ACHN (cell line): ENCODE measurements at places on chromosomes 12 and 14.
A peak's percentile ranks its signal among the peaks of the same experiment; 100 is the strongest.

- no peak for DNase-seq
Observed at GRCh38 chr12:90229407-90230170, 521.0 kb upstream of the ATP2B1 start.

DNA sequence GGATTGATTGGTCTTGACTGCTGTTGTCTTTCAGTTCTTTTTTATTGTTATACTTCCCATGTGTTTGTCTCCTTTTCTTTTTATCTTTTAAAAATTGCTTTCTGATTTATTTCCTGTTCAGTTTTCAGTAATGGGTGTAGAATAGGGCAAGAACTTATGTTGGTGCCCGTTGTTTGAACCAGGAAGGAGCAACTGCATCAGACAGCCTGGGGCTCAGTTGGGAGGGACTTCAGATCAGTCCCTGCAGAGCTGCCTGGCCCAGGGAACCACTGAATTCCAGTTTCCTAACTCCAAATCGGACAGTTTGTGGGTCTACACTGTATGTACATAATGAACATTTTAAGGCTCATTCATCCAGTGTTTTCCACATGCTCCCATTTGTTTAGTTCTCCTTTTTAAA is 64.9 kb downstream of the FBXO34 start:
- no peak for DNase-seq

GRCh38 chr14:20440465-20440864 is 4.5 kb upstream of the KLHL33 start:
- no peak for DNase-seq

DNA sequence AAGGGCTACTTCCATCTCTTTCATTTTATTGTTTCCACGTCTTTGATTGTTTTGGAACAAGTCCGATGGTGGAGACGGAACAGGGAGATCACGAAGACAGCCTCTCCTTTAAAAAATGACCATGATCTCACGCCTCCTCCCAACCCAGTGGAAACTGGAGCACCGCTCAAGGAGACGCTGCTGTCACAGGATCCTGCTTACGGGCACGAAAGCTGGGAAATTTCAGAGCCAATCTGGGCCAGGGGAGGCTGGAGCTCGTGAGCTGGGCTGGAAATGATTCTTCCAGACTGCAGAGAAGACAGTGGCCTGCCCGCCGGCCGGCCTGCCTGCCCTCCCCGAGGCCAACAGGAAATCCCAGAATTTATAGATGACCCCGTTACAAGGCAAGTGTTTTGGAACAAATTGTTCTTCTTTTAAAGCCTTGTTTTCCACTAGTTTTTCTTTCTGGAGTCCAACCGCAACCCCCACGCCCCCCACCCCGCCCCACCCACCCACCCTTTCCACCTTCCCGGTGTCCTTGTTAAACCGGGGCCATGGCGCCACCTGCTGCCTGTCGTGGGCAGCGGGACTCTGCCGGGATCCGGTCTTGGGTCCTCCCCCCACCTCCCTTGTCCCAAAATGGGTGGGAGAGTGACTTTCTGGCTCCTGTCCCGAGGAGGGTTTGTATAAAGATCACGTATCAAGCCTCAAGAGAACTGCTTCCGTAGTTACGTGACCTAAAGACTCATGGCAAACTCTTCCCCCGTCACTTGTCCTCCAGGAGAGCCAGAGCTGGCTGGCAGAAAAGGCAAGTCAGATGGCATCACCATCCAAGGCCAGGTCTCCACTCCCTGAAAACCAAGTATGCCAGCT is 40.3 kb downstream of the MAP1LC3B2 start:
- DNase-seq, result peak; percentile 81

DNA sequence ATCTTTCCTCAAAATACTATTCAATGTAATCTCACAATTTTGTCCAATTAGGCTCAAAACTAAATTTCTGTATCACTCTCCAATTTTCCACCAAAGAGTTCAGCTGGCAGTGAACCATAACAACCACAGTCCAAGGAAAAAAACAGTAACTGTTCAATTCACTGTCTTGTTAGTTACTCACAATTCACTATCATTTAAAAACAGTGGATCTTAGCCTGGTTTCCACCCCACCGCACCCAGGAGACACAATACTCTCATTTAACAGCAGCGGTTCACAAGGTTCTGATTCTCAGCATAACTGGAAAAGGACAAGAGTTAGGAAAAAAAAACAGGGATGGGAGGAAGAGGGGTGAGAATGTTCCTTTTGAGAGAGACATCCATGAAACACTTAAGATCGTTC is 40.5 kb downstream of the MED13L start:
- DNase-seq, result no peak

DNA sequence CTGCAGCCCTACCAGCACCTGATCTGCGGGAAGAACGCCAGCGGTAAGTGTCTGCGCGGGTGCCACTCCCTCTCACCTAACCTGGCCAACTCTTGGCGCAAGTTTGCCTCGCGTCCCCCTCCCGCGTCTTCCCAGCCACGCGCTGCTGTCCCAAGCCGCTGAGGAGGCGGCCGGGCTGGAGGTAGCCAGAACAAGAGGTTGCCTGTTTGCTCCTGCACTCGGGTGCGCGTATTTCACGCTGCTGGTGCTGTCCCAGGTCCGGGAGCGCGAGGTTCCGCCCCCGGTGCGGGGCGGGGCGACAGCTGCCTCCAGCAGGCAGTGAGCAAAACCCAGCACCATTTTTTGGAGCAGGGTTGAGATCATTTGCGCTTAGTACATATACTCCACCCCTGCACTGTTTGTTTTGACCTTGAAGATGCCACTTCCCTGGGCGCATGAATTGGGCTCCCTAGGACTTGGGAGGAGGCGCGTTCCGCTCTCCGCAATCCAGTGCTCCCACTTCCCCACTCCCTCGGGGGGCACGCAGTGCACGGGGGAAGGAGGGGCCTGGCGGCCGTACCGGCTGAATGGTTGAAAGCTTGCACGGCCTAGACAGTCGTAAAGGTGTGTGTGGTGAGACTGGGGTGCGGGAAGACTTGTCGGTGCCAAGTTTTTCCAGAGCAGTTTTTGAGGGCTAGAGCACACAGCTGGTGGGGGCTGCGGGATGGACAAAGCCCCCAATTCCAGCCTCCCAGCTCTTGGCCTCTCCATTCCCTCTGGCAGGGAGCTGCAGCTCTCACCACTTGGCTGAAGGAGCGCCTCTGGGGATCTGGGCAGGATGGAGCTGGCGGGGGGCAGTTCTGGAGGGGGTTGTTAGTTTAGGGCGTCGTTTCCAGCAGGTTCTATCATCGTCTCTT is 226.9 kb upstream of the CRY1 start:
- DNase-seq, result peak; percentile 47

DNA sequence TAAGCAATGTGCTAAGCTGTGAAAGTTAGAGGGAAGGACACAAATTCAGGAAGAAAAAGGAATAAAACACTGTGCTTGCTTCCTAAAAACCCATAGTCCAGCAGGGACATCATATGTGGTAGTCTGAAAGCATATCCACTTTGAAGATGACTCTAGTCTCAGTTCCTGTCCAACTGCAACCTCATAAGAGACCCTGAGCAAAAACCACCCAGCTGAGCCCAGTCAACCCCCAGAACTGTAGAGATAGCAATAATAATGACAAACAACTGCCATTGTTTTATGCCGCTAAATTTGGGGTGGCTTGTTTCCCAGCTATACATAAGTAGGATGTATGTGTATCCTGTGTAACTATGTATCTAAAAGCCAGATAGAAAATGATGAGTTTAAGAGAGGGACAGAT is 3.9 kb upstream of the SERPINA4 start:
- no peak for DNase-seq

GRCh38 chr14:54570631-54571415 is 3.9 kb downstream of the SAMD4A start:
- DNase-seq, result peak; percentile 63

DNA sequence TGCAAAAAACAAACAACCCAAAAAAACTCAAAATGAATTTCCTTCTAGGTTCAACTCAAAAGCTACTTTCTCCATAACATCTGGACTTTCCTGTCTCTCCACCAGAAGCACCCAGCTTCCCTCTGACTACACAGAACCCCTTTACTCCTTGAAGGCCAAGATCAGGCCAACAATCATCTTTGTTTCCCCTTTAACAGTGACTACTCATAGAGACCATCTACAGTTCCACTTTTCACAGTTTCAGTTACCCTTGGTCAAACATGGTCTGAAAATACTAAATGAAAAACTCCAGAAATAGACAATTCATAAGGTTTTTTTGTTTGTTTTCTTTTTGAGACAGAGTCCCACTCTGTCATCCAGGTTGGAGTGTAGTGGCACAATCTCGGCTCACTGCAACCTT is 11.8 kb downstream of the GCH1 start:
- DNase-seq, result no peak

DNA sequence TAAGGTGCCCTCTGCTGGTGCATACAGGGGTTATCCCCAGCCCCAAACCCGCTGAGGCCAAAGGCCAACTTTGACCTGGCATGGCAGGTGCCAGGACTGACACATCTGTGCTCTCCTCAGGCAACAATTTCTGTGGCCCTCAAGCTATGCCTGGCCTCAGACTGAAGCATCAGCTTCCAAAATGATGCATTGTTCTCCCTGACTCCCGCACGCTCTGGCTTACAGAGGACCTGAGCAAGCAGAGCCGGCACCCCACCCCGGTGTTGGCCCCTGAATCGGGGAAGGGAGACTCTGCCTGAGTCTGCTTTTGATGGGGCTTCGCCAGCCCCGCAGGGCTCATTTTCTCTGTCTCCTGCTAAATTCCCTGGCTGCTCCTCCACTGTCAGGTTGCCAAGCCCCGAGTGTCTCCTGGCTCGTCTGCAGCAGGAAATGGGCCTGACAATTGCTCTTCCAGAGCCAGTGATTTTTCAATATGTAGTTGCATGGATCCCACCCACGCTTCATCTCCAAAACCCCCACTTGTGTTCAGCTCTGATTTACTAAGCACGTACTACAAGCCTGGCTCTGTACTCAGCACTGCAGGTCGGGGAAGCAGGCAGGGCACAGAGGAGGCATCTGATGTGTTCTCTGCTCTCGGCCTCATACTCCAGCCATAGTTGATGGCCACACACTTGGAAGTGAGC is 126.1 kb downstream of the SLC38A6 start:
- DNase-seq, result no peak

DNA sequence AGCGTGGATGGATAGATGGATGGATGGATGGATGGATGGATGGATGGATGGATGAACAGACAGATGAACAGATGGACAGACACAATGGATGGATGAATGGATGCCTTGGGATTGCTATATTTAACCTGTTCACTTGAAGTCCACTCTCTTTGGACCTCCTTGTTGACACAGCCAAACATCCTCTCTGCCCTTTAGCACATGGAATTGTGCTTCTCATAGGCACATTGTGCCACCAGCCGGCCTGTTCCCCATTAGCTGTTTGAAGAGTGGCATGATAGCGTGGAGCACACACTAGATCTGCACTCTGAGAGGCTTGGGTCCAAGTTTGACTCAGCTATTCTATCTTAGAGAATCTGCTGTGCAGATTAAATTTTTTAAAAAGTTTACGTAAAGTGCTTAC is 56.9 kb upstream of the GSC start:
- DNase-seq, result no peak

DNA sequence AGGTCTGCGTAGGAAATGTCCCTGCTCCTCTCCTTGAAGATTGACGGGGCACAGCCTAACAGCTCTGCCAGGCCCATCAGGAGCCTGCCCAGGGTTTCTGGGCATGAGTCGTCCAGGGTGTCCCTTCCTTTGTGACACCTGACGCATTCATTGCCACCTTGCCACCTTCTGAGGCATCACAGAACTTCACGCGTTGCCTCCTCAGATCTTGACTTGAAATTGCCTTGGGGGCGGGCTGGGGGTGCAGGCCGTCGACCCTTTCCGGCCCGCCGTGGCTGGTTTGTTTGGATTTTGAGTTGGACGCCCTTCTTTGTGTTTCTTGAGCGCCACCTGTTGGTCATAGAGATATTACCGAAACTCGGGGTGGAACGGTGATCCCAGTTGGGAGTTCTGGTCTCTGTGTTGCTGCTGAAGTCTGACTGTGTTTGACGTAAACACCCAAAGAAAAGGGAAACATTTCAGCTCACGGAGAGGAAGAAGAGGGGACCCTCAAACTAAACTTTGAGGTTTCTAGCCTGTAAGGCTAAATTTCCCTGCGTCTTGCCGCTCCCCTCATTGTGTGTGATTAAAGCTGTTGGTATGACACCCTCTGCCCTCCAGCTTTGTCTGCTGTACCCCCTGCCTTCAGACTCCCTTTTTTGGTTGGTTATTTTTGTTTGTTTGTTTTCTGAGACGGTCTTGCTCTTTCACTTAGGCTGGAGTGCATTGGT is 44.6 kb downstream of the MLXIP start:
- peak; percentile 83 for DNase-seq

DNA sequence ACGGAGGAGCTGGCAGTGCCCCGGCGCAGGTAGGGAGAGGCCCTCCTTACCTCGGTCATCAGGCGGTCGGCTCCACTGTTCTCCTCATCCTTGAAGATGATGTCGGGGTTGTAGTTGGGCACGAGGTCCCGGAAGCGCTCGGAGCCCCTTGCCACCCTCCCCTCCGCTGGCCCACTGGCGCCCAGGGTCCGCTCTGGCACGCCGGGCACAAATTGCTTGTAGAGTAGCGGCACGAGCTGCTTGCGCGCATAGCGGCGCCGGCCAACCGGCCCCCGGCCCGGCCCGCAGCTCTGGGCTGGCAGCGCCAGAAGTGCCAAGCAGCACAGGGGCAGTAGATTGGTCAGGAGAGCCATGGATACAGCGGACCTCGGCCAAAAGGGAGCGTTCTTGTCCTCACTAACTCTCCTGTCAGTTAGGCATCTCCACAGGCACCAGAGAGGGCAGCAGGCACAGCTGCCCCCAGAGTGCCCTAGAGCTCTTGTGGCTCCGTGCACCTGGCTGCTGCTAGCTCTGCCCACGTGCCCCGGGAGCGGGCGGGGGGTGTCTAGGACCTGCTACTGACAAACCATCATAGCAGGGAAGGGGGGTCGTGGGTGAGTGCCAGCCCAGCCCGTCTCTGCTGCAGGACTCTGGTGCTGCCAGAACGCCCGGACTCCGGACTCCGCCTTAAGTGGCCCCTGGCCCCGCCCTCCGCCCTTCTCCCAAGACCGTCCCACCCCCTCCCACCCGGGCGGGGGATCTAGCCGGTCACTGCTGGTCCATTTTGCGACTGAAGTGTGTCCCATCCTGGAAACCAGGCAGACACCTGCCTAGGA is at the start of gene DHH:
TSS of gene DHH (minus strand) at position 642 of the 815 bp plus-strand sequence. CDS start at position 353, 289 bp downstream.
- DNase-seq, result peak; percentile 47

- DNase-seq, result no peak
Observed at GRCh38 chr12:78279567-78279966, 448.9 kb downstream of the NAV3 start.

GRCh38 chr14:24067133-24068082 is 4.0 kb upstream of the CPNE6 start:
- no peak for DNase-seq

DNA sequence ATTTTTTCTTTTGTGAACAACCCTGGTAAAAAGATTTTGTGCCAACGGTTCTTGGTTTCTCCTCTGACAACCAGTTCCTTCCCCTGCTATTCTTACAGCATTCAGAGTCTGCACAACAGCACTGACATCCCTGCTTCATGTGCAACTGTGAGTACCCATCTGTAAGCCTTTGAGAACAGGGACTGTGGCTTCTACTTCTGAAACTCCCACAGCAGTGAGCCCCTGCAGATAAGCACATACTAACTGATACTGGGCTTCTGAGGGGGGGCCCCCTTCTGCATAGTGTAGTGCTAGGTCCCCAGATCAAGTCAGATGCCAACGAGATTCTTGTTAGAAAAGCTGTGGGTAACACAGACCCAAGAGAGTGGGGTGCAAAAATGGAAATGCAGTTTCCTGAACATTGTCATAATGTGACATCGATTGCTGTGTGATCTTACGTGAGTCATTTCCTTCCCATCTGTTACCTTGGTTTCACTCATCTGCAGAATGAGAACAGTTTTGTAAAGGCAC is 11.1 kb upstream of the NINJ2 start:
- DNase-seq, result no peak
